ENCODE measurements at places on chromosomes 13 and 19.
A peak's percentile ranks its signal among the peaks of the same experiment; 100 is the strongest.

DNA sequence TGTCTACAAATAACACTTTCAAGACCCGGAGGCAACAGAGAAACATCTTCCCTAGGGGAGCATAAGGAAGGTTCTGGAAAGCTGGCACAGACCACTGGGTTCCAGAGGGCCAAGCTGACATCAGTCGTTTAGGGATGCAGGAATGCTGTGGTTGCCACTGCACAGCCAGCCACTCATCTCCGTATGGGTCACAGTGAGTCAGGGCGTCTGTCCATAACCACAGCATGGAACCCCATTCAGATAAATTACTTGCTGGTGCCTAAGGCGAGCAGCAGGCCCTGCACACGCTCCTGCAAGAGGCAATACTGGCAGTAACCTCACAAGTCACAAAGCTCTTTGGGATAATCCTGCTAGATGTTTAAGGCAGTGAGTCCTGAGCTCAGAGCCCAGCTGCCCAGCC is 140.9 kb upstream of the UBL3 start:
- DNase-seq: no peak

DNA sequence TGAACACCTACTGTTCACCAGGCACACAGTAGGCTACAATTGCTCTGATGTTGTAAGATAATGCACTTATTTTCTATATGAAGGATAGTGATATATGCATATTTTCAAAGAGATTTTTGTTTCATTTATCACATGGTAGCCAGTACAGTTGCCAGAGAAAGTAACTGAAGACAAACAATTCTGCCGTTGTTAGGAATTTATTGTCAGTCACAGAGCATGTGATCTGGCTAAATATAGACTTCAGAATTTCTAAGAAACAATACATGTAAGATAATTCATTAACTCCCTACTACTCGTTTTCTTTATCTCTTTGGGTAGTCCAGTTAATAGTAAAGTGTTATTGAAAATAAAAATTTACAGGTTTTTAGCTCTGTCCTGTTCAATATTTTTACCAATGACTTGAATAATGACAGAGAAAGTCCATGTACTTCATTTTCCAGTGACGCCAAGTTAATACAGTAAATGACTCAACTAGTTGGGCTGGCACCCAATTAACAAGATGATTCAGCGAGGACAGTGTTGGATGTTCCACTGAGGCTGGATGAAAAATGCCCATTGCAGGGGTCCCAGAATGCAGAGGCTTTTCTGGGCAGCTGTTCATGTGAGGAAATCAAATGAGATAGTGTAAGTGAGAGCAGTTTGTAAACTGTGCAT is 35.6 kb downstream of the GJA3 start:
- no peak for DNase-seq

DNA sequence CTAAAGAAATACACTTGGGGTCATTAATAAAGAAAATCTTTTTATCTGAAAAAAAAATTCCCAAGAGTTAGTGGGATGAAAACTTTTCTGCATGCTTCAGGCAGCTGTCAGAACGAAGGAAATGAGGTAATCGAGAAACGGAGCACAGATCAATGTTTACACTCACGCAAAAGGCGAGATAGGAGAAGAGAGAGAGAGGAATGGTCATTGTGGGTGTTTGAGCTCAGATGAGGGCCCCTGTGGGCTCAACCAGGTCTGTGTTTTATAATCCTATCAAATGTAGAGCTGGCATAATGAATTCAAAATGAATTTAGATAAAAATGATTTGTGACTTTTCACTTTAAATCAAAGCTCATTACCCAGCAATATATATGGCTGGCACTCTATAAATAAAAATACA is 6.3 kb upstream of the RXFP2 start:
- no peak for DNase-seq

GRCh38 chr13:27954406-27954851 is 14.7 kb downstream of the CDX2 start:
- DNase-seq: no peak

DNA sequence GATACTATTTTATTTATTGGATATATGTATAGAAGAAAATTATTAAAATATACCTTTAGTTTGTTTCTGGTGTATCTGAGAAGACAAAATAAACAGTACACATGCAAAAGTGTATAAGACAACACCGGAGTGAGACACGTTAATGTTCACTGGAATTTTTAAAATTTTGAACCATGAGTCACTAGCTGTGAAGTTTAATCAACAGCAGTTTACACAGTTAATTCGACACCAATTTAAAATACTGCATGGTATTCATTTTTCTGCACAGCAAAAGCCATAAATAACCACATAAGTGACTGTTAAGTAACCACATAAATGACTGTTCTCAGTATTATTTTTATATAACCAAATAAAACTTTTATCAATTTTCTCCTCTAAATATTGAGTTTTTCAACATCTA is 418.7 kb upstream of the NBEA start:
- DNase-seq: no peak

- DNase-seq: peak; percentile 93
These were observed at the start of gene TRIP10 for GRCh38 chr19:6739390-6739882. Gene TRIP10, plus strand, starts transcription at chr19:6739680. Its CDS starts 82 bp downstream, at chr19:6739762.

GRCh38 chr13:62357887-62358645 is 942.4 kb upstream of the PCDH20 start:
- no peak for DNase-seq

- DNase-seq: no peak
These were observed 460.3 kb upstream of the KLHL1 start for GRCh38 chr13:70568571-70568970.
